Right atrium auricular region (tissue), 2 donors: ENCODE measurements at places on chromosomes 12 and 14. TPM values are rescaled to one million over a fixed set of nuclear protein-coding genes. Genes with fewer than 3 reads are reported as not detected.

DNA sequence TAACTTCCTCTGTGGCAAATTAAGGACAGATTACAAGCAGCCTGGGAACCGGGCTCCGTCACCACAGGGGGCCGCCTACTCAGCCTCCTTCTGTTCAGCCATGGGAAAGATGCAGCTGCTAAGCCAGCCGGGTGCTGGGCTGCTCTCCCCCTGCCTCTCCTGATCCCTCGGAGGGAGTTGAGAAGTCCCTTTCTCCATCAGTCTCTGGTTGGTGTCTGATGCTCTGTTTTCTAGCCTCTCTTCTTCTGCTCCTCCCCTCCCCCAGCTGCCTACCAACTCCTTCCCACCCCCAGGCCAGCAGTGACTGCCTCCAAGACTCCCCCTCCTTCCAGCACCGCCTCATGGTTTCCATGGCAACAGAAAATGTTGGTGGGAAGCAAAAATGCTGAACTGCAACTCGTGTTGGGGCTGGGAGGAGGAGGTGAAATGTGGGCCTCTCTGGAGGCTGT is 486.7 kb downstream of the APAF1 start:
- no peaks in the 10 kb centered on the region for H3K36me3 ChIP-seq
- H3K27me3 ChIP-seq = no peaks in the 10 kb centered on the region
- H3K27ac ChIP-seq = peak overlapping the region; percentile 49

DNA sequence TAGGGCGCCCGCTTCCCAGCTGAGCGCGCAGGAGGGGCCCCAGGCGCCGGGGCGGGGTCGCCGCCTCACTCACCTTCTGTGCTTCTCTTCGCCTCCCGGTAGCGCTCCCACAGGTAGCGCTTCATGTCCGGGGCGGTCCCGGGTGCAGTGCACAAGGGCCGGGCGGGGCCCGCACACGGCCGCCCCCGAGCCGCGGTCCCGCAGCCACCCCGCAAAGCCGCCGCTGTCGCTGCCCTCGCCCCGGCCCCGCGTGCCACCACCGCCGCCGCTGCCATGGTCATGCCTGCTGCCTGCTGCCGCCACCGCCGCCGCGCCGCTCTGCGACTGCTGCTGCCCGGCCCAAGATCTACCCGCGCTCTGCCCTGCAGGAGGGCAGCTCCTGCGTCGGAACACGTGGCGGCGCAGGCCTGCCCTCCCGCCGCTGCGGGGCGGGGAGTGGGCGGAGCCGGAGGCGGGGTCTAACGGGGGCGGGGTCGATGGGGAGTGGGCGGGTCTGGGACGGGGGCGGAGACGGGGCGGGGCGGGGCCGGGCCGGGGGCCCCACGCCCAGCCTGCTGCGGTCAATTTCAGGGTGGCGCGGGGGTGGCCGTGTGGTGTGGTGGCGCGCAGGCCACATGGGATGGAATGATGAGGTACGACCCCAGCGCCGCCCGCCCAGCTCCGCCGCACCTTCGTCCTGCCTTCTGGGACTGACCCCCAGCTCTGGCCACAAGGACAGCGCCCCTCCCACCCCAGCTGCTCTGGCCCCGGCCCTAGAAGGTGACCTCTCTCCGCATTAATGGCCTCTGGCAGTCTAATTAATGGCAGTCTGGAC is at the start of gene NT5DC3:
Gene NT5DC3, minus strand, starts transcription at position 359 of the 814 bp plus-strand sequence. Its CDS starts 78 bp downstream, at position 281.
- no peaks in the 10 kb centered on the region for H3K36me3 ChIP-seq
- H3K27me3 ChIP-seq = no peaks in the 10 kb centered on the region
- peaks cover 16% of the 10 kb centered on the region for H3K4me1 ChIP-seq
- peak within 1 kb of the TSS; percentile 81 for H3K27ac ChIP-seq
- H3K4me3 ChIP-seq = peak within 1 kb of the TSS; percentile 78
- peak; percentile 76 for DNase-seq

- no peaks in the 10 kb centered on the region for H3K27me3 ChIP-seq
- H3K4me3 ChIP-seq = no peak overlapping the region
- no peaks in the 10 kb centered on the region for H3K4me1 ChIP-seq
These were observed 2.2 kb upstream of the NFKBIA start for GRCh38 chr14:35406506-35407305.

DNA sequence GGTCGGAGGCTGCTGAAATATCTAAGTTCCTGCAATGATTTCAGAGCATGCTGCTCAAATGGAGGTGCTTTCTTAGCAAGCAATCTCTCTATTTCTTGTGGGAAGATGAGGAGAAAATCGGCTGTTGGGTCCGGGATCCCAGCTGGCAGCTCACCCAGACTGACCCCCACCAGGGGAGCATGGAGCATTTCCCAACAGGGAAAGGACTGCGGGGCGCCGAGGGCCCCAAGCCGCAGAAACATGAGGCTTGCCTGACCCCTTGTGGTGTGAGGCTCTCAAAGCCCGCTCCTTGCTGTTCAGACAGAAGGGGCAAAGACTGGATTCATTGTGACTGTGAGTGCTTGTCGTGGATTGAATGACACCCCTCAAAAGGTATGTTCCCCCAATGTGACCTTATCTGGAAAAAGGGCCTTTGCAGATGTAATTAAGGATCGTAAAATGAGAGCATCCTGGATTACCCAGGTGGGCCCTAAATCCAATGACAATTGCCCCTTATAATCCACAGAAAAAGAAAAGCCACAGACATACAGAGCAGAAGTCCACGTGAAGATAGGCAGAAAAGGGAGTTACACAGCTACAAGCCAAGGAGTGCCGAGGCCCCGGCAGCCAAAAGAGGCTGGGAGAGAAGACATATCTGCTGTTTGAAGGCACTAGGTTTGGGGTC is 116.3 kb upstream of the VASH1 start:
- H3K4me3 ChIP-seq = no peak overlapping the region
- H3K4me1 ChIP-seq = no peaks in the 10 kb centered on the region
- no peak for DNase-seq
- H3K27me3 ChIP-seq = no peaks in the 10 kb centered on the region
- H3K27ac ChIP-seq = no peak overlapping the region
- H3K36me3 ChIP-seq = no peaks in the 10 kb centered on the region

- no peak overlapping the region for H3K27ac ChIP-seq
- no peaks in the 10 kb centered on the region for H3K4me1 ChIP-seq
- peaks cover 5% of the 10 kb centered on the region for H3K36me3 ChIP-seq
These were observed 104.0 kb upstream of the ATF1 start for GRCh38 chr12:50659690-50660424.

DNA sequence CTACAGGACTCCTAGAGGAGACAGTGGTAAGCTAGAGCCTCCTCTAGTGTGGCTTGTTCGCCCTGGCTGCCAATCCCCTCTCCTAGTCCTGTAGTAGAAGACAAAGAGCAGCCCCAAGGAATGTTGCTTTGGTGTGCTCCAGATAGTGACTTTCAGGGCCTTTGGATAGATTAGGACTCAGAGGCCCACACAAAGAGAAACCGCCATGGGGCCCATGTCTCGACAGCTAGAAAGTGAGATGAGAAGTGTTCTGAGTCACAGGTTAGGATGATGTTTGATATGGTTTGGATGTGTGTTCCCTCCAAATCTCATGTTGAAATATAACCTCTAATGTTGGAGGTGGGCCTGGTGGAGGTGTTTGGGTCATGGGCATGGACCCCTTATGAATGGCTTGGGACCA is 51.8 kb upstream of the JDP2 start:
- no peak overlapping the region for H3K4me3 ChIP-seq
- H3K27ac ChIP-seq = no peak overlapping the region
- H3K36me3 ChIP-seq = no peaks in the 10 kb centered on the region
- H3K4me1 ChIP-seq = no peaks in the 10 kb centered on the region
- no peak for DNase-seq

DNA sequence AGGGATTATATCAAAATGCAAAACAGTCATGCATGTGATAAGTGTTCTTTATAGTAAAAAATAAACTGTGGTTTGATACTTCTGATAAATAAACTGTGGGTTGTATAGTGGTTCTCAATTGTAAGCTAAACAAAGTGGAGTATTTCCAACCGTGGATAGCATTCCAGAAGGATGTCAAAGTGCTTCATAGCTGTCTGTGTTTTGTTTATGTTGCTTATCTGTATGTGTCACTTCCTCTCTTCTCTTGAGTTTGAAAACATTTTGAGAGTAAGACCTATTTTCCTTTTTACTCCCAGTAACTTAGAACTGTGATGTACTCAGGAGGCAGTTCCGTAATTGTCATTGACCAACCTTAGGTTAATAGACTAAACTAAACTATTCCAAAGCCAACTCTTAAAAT is 415.8 kb downstream of the TMTC2 start:
- no peaks in the 10 kb centered on the region for H3K4me1 ChIP-seq
- H3K36me3 ChIP-seq = no peaks in the 10 kb centered on the region
- H3K4me3 ChIP-seq = no peak overlapping the region
- H3K27ac ChIP-seq = no peak overlapping the region
- no peak for DNase-seq

DNA sequence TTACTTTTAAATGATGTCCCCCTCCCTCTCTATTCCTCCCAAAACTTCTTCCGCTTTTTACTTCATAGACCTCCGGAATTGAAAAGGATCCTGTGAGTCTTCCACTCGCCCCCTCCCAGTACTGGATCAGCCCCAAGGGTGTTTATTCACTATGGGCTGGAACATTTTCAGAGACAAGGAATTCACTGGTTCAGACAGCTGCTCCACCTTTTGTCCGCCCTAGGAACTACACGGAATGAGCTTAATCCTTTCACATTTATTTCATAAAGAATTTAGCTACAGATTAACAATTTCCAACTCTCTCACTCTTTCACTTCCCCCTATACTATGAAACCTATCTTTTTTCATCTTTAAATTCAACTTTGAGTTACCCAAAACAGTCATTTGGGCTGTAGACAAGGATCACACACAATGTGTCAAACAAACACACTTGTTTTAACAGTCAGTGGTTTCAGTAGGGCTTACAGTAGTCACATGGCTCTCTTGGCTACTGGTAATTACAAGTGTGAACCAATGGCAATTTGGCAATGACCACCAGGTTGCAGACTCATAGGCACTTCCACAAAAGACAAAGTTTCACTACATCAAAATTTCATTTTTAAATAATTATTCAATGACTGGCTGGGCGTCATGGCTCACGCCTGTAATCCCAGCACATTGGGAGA is 20.6 kb downstream of the CNIH1 start:
- H3K27me3 ChIP-seq = no peaks in the 10 kb centered on the region
- peaks cover 5% of the 10 kb centered on the region for H3K36me3 ChIP-seq
- no peaks in the 10 kb centered on the region for H3K4me1 ChIP-seq
- no peak overlapping the region for H3K27ac ChIP-seq
- DNase-seq = no peak

DNA sequence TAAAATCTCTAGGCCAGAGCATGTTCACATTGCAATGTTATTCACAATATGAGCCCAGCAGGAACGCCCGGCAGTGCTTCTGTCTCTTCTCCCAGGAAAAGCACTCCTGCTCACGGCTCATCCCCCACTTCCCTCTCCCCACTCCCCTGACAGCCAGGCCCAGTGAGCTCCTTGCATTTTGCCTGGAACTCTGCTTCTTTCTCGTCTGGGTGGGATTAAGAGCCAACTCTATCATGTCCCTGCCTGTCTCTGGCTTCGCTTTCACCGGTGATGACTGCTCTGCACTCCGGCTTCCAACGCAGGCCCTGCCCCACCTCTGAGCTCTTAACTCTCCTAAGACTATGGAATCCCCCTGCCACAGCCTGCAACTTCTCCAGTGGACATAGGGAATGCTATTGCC is 2.5 kb downstream of the PLEK2 start:
- no peak for DNase-seq
- no peak overlapping the region for H3K27ac ChIP-seq
- H3K27me3 ChIP-seq = peaks cover 9% of the 10 kb centered on the region
- peaks cover 8% of the 10 kb centered on the region for H3K4me1 ChIP-seq
- H3K4me3 ChIP-seq = no peak overlapping the region
- no peaks in the 10 kb centered on the region for H3K36me3 ChIP-seq

- H3K36me3 ChIP-seq = no peaks in the 10 kb centered on the region
- DNase-seq = no peak
- no peak overlapping the region for H3K4me3 ChIP-seq
These were observed 4.7 kb upstream of the CREBL2 start for GRCh38 chr12:12606781-12607589.

DNA sequence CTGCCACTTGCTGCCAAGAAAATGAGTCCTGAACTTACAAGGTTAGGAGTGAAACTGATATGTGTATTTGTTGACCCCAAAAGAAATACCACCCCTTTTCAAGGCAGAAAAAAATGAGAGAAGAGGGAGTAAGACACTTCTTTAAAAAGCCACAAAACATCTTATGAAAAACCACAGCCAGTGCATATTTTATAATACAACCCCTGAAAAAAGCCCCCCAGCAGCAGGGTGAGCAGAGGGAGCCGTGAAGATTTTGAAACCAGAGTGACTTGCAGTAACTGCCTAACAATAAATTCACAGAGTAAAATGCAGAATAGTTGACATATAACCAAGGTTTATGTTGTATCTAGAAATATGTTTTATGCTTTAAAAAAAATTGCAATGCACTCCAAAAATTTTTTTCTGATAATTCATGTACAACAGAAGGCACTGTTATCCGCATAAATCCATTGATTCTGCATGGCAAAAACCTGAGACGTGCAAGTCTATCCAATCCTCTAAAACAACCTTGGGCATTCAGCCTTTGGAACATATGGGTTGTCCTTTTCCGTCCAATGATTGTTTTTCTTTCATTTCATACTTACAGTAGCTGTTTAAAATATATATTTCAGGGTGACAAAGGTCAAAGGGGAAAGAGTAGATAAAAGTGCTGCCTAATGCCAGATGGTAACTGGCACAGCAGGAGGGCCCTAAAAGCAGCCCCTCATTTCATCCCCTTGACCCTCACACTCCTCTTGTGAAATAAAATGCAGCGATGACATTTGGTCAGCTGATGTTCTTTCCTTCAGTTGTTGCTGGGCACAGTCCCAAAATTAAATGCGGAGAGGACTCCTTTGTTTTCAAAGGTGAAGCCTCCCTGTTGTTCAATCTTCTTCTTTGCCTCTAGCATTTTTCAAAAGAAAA is 65.3 kb downstream of the IPO8 start:
- peaks cover 55% of the 10 kb centered on the region for H3K36me3 ChIP-seq
- no peaks in the 10 kb centered on the region for H3K27me3 ChIP-seq
- DNase-seq = no peak
- H3K4me3 ChIP-seq = no peak overlapping the region

DNA sequence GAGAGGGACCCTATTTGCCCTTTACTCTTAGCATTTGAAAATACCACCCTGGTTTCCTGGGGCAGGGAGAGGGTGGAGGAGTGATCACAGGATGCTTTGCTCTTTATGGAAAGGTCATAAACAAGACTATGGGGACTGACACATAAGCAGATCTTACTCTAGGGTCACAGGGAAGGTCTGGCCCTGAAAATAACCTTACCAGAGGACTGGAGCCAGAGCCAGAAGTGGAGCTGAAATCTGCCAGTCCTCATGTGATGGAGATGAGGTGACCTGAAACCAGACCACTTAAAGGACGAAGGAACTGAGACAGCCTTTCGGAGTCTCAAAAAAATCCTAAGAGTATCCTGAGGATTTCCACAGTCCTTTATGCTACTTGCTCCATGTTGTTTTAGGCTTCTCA is 12.4 kb downstream of the PFKM start:
- no peaks in the 10 kb centered on the region for H3K27me3 ChIP-seq
- no peak for DNase-seq
- peaks cover 89% of the 10 kb centered on the region for H3K36me3 ChIP-seq
- H3K4me3 ChIP-seq = no peak overlapping the region

GRCh38 chr14:71487941-71488340 is 444.3 kb upstream of the RGS6 start:
- no peak overlapping the region for H3K4me3 ChIP-seq
- DNase-seq = no peak
- H3K4me1 ChIP-seq = no peaks in the 10 kb centered on the region
- no peak overlapping the region for H3K27ac ChIP-seq
- no peaks in the 10 kb centered on the region for H3K36me3 ChIP-seq
- no peaks in the 10 kb centered on the region for H3K27me3 ChIP-seq

PCK2 gene
- 1.8 TPM for total RNA-seq

PIP4P1 gene
- total RNA-seq = 13.3 TPM

TAS2R14 gene
- 1.2 TPM for total RNA-seq

EPS8 gene
- total RNA-seq = 46.9 TPM

LYZ gene
- total RNA-seq = 10.8 TPM

VWF gene
- total RNA-seq = 331 TPM

ANAPC5 gene
- total RNA-seq = 54.6 TPM
